ENCODE measurements at places on chromosomes 7 and 10.

DNA sequence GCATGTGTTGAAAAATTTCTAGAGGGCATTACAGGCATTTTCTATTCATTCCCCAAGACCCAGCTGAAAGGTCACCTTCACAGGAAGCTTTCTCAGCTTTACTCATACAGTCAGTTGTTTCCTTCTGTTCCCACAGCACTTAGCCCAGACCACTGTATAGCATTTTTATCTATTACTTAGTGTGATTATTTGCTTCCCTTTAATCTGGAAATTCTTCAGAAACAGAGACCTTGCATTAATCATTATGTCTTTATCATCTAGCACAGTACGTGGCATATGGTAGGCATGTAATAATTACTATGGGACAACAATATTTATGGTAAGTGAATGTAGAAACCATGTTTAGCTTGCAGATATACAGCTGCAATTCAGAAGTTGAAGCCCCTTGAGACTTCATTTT is 38.2 kb upstream of the CDK6 start:
- DNase-seq = no peak

DNA sequence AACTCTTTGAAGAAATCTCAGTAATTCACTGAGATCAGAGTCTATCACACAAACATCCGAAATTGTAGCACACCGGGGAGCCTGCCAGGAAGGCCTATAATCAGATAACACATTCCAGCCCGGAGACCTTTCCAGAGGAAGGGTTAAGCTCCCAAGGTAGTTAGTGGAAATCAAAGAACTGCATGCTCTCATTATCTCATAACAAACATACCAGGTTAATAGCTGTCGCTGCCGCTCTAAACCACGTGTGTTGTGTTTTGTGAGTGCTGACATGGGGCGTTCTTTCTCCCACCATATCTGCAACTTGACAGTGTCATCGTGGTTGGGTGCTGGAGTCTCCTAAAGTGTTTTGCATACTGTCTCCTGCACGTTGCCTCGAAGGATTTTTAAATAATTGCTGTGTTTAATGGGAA is 120.7 kb upstream of the CARD11 start:
- DNase-seq = no peak

DNA sequence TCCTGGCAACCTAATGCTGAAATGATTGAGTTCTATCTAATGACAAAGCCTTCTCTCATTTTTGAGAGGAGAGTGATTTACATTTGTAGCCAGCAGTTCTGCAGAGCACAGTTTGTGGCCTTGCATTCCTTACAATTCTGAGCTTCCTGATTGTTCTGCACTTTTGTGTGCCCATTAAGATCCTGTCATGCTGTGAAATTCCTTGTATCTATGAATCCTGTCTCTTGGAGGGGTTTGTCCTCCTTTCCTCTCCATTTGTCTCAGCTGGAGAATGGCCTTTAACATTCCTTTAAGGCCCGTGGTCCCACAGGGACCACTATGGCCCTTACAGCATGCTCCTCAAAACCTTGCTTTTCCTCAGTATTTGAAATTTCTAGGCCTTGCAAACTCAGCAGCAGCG is 10.4 kb downstream of the KLHL7 start:
- DNase-seq = no peak

GRCh38 chr10:19935176-19935575 is 118.9 kb downstream of the PLXDC2 start:
- no peak for DNase-seq

DNA sequence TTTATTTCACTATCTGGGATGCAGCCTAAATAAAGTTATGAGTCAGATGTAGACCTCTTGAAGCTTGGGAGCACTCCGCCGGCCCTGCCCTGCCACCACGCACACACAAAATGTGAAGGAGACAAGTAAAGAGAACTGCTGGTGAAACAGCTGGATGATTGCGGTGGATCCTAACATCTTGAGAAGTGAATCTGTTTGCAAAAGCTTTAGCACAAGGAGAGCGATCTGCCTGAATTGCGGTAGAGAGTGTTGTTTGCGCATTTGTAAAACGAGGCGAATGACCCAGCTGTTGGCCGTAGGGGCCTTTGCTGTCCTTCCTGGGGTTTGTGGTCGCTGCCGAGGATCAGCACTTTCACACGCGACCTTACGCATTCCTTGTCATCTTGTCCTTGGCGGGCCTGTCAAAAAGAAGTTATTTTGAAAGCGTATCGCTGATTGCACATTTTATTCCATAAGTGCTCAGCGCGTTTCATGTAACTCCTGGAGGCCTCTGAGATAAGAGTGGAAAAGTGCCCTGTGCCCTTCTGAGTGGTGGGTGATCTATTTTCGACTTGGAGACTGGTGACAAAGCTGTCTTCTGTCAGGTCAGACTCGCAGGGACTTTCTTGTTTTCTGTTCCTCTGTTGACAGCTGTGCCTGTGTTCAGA is 40.8 kb downstream of the RBM20 start:
- DNase-seq = no peak

DNA sequence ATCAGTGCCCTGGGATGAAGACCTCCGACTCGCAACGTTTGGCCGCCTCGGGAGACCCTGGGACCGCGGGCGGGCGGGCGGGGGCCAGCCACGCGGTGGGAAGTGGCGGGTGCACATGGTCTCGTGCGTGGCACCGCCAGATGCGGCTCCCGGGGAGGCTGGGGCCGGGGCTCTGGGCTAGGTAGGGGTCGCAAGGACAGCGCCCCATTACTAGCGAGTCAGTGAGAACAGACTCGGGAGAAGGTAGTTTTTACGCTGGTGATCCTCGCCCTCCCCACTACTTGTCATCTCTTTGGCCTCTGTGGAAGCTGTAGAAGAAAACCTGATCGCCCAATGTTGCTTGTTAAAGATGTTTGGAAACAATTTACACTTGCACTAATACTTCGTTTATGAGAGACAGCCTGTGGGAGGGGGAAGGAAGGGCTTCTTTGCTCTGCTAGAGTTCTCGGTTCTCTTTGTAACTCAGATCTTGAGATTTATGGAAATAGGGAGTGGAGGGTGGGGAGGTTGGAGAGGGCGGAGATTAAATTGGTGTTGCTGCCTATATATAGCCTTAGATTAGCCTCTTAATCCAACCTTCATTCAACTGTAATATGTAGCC is 591 bp downstream of the BZW2 start:
- DNase-seq = no peak

- DNase-seq = no peak
These were observed 42.1 kb downstream of the KAT6B start for GRCh38 chr10:74868392-74868977.

GRCh38 chr7:132499487-132499886 is 76.8 kb downstream of the PLXNA4 start:
- no peak for DNase-seq

DNA sequence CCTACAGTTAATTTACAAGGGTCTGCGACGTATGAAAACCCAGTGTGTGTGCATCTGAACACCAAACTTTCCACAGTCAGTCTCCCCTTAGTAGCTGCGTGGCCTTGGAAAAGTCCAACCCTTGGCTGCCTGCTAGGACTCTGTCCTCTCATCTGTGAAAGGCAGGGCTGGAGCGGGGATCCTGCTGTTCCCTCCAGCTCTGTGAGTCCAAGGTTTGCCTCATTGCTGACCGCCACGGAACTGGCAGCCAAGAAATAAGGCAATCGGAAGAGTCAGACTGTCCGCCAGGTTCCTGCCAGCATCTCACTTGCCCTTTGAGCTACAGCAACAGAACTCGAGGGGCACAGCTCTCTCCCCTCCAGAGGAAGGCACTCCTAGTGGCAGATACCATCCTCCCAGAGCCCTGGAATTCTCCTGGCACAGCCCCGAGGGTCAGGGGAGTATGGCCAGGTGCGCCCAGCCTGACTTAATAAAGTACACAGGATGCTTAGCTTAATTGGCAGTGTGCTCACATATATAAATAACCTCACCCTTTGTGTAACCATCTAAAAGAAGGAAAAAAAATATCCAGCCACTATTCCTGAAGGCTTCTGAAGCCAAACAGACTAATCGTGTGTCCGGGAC is 530.1 kb upstream of the FOXK1 start:
- DNase-seq = no peak

Data from HCT116 (cell line).